ENCODE measurements at places on chromosomes 13 and 19.
A peak's percentile ranks its signal among the peaks of the same experiment; 100 is the strongest.

GRCh38 chr13:60369242-60369641 lies 27.8 kb upstream of the TDRD3 start:
- no peak for DNase-seq

DNA sequence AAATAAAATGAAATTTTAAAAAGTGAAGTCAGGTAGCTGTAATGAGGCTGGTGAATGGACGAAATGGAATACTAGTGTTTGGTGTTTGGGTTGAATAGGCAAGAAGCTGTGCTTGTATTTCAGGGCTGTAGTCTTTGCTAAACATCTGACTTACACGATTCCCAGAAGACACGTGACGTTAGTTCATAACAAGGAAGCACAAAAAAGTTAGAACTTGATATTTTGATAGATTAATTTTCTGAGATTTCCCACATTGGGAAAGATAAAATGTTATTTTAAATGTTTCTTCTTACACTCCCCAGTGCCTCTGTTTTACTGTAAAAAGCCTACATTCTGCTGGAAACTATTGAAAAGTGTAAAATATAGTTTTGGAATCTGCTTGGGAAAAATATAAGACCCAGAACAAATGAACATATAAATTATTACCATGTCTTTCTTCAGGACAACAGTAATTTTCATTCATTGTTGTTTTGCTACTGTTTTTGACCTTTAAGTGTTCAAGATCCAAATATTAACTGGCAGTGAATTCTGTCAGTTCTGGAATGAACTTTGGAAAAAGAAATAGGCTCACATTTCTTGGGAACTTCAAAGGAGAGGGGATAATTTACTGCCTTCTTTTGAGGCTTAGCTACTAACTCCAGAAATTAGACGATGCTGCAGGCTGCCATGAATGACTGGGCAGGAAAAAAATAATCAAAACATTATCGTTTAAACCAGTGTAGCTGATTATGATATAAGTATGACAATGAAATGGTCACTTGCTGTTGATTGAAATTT lies 241.3 kb downstream of the SLITRK6 start:
- DNase-seq, result no peak

- no peak for DNase-seq
Measured at GRCh38 chr13:22690756-22691155, 490.0 kb upstream of the SGCG start.

GRCh38 chr13:58855283-58855682 lies 1223.7 kb downstream of the PCDH17 start:
- no peak for DNase-seq

DNA sequence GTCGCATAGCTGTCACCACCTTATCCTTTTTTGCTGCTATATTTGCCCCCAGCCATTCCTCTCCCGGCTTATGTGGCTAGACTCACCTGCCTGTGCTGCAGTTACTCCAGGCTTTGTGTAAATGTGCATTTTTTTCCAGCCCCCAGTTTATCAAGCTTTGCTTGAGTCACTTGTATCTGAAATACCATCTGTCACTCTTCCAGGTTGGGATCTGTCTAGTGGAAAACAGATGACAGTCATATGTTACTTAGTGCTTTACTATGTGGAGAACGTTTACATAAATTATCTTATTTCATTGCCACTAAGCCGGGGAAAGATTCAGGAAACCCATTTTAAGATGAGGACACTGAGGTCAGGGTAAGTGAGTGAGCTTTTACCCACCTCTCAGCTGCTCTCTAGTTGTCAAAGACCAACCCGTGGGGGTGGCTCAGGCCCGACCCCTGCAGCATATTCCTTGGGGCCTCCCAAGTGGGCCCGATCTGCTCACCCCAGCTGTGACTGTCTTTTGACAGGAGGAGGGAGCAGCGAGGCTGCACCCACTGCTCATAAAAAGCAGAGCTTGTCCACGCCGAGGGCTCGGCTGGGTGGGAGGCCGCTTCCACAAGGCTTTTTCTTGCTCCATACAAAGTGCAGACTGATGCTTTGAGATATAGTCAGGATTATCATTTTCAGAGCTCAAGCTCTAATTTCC lies 7.2 kb downstream of the GJB2 start:
- DNase-seq, result no peak

- no peak for DNase-seq
Measured at GRCh38 chr13:44022196-44022595, 142.5 kb downstream of the LACC1 start.

DNA sequence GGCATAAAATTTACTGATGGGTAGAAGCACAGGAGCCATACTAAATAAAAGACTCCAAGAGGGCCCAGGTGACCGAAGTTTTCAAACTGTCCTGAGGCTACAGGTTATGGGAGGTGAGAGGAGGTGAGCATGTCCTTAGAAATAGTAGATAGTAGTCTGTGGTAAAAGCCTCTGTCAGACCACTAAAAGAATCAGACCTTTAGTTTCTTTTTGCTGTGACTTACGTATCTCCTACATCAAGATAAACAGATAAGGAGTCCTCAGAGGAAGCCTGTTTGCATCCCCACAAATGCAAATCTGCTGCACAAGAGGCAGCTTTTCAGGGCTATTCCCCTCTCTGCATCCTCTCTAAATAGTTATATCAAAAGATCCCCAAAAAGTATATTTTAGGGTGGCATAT lies 711.6 kb upstream of the SLITRK6 start:
- no peak for DNase-seq

GRCh38 chr19:3700242-3701032 lies at the start of gene PIP5K1C:
PIP5K1C (minus strand) TSS chr19:3700468; CDS start chr19:3700390, 78 bp downstream.
- peak; percentile 94 for DNase-seq

DNA sequence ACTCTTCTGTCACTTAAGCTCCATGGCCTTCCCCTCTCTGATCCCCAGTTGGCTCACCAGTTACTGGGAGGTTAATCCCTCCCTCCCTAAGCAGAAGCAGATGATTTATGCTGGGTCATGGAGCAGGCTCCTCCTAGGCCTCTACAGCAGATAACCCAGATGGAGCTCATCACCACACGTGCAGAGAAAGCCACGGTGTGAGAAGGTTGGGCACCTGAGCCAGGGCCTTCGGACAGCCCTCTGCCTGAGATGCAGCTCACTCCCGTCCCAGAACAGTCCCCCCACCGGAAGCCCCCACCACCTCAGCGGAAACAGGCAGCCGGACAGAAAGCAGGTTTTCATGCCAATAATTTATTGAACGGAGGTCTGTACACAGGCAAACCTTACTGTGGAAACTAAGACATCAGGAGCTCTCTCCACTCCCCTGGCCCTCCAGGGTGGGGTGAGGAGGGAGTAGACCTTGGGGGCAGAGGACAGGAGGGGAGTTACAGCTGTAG lies 9.8 kb downstream of the ZNF526 start:
- DNase-seq, result no peak

DNA sequence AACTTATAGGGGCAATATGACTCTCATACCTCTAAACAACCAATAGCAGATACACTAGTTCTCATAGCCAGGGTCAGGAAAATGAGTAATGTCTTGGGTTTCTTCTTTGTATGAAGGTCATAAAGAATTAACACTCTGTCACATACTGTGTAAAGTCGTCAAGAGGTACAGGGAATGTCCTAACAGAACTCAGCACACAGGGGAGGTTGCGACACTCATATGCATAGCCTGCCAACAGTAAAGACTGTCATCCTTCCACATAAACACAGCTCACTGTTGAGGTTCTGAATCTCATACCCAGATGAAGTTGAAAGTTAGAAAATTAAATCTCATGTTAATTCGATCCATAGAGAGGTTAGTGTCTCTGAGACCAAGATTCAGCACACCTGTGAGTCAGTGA lies 34.2 kb upstream of the ZNF254 start:
- no peak for DNase-seq

- no peak for DNase-seq
Measured at GRCh38 chr13:36447501-36447900, 15.2 kb downstream of the CCNA1 start.

DNA sequence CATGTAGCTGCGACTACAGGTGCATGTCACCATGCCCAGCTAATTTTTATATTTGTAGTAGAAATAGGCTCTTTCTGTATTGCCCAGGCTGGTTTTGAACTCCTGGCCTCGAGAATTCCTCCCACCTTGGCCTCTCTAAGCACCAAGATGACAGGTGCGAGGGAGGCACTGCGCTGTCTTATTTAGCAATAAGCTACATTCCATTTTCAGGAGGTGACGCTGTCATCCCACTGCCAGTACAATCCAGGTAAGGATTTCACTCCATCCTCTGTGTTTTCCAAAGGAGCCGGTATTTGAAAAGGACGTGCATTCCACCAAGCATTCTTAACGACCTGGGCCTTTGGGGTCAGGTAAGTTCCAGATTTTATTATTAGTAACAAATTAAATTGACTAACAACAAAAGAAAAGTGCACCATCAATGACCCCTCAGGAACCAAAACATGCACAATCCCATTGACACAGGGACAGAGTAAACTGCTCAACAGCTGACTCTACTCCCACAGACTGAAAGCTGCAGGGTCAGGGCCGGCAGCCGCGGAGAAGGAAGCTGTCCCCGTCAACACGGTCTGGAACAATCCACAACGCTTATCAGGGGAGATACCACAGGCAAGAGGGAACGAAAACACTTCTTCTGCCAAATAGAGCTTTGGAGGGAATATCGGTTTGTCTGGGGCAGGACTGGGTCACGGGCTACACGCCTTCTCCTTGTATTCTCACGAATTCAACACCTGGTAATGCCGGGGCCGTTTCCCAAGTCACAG lies 82.8 kb downstream of the INSR start:
- no peak for DNase-seq

Measured in BE2C (cell line).